ENCODE measurements at places on chromosomes 5 and 9. TPM values are rescaled to one million over a fixed set of nuclear protein-coding genes. Genes with fewer than 3 reads are reported as not detected.

Gene CKMT2
- total RNA-seq: not detected

Gene GPX8
- total RNA-seq: not detected

GRCh38 chr5:117623042-117623805 lies 1048.6 kb upstream of the SEMA6A start:
- no peak overlapping the region for H3K27ac ChIP-seq
- H3K4me3 ChIP-seq: no peak overlapping the region
- no peak for DNase-seq
- H3K36me3 ChIP-seq: no peaks in the 10 kb centered on the region
- H3K4me1 ChIP-seq: no peaks in the 10 kb centered on the region
- no peaks in the 10 kb centered on the region for H3K27me3 ChIP-seq

DNA sequence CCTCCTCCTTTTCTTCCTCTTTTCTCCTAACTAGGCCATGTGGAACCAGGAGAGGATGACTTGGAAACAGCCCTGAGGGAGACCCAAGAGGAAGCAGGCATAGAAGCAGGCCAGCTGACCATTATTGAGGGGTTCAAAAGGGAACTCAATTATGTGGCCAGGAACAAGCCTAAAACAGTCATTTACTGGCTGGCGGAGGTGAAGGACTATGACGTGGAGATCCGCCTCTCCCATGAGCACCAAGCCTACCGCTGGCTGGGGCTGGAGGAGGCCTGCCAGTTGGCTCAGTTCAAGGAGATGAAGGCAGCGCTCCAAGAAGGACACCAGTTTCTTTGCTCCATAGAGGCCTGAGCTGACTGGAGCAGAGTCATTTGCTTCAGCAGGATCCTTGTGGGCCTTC lies 13.7 kb downstream of the NUDT2 start:
- H3K36me3 ChIP-seq: peaks cover 5% of the 10 kb centered on the region
- H3K4me3 ChIP-seq: no peak overlapping the region
- peaks cover 2% of the 10 kb centered on the region for H3K4me1 ChIP-seq
- no peak overlapping the region for H3K27ac ChIP-seq
- H3K27me3 ChIP-seq: no peaks in the 10 kb centered on the region

DNA sequence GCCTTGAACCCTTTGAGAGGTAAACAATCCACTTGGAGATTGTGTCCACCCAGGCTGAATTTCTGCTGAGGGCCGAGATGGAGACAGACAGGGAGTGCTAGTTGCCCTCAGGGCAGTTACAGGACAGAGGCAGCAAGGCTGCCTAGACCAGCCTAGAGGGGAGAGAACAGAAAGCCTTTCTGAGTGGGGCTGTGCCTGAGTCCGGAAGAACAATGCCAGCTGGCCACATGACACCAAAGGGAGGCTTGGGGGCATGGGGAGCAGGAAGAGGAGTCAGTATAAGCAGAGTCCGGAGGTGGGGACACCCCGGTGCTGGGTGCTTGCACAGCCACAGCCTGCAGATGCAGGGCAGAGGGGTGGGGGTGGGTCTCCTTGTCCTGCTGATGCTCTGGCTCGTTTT lies 145.7 kb downstream of the CFAP90 start:
- H3K4me3 ChIP-seq: no peak overlapping the region
- no peak overlapping the region for H3K27ac ChIP-seq
- no peaks in the 10 kb centered on the region for H3K36me3 ChIP-seq
- DNase-seq: no peak
- H3K27me3 ChIP-seq: no peaks in the 10 kb centered on the region

GRCh38 chr9:16223074-16223871 lies 647.2 kb downstream of the BNC2 start:
- DNase-seq: no peak
- H3K27me3 ChIP-seq: no peaks in the 10 kb centered on the region
- H3K36me3 ChIP-seq: no peaks in the 10 kb centered on the region
- H3K27ac ChIP-seq: no peak overlapping the region
- H3K4me3 ChIP-seq: no peak overlapping the region
- H3K4me1 ChIP-seq: no peaks in the 10 kb centered on the region

GRCh38 chr5:177314376-177315342 lies 3.0 kb upstream of the MXD3 start:
- no peak overlapping the region for H3K27ac ChIP-seq
- peaks cover 14% of the 10 kb centered on the region for H3K36me3 ChIP-seq
- no peaks in the 10 kb centered on the region for H3K27me3 ChIP-seq
- H3K4me1 ChIP-seq: peaks cover 31% of the 10 kb centered on the region

Gene DMRT2
- total RNA-seq: not detected

DNA sequence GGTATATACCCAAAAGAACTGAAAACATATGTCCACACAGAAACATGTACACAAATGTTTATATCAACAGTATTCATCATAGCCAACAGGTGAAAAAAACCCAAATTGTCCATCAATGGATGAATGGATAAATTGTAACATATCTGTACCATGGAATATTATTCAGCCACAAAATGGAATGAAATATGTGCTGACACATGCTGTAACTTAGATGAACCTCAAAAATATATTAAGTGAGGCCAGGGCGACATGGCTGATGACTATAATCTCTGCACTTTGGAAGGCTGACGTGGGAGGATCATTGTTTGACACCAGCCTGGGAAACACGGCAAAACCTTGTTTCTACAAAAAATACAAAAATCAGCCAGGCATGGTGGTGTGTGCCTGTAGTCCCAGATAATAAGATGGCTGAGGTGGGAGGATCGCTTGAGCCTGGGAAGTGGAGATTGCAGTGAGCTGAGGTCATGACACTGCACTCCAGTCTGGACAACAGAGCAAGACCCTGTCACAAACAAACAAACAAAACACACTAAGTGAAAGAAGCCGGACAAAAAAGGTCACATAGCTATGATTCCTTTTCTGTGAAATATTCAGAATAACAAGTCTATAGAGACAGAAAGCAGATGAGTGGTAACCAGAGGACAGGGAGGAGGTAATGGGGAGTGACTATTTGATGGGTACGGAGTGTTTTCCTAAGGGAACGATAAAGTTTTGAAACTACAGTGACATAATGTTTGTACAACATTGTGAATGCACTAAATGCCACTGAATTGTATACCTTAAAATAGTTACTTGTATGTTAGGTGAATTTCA lies 11.4 kb downstream of the KYAT1 start:
- H3K36me3 ChIP-seq: peaks cover 2% of the 10 kb centered on the region
- no peak overlapping the region for H3K4me3 ChIP-seq
- no peak overlapping the region for H3K27ac ChIP-seq
- DNase-seq: no peak

DNA sequence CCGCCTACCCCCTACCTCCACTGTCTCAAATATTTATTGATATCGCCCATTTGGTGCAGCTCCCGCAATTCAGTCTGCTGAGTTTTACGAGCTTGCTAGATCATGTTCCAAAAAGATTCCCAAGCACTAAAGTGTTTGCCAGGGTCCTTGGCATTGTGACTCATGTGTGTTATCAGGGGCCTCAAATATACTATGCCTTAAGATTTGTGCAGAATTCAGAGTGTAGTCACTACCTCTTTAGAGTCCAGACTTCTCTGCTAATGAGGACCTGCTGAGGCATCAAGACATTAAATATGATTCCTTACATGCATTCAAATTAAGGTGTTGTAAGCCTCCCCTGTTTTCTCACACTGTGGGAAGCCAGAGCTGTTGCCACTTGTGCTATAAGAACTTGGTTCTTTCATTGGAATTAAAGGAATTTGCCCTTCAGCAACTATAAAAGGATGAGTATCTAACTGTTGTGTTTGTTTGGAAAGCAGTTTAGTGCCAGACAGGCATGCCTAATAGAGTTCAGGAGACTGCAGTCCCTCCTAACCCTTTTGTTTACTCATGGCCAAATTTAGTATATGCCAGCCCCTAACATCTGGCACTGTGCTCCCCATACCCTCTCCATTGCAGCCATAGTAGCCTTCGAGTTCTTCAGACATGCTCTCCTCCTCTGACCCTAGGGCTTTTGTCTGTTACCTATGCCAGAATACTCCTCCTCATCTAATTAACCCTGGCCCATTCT lies 316.4 kb downstream of the NR3C1 start:
- peaks cover 6% of the 10 kb centered on the region for H3K36me3 ChIP-seq
- no peak for DNase-seq
- H3K4me1 ChIP-seq: no peaks in the 10 kb centered on the region
- no peak overlapping the region for H3K27ac ChIP-seq

GRCh38 chr5:7714119-7714518 lies 136.8 kb downstream of the CFAP90 start:
- no peak for DNase-seq
- H3K36me3 ChIP-seq: no peaks in the 10 kb centered on the region
- H3K4me3 ChIP-seq: no peak overlapping the region
- H3K4me1 ChIP-seq: no peaks in the 10 kb centered on the region
- no peaks in the 10 kb centered on the region for H3K27me3 ChIP-seq

DNA sequence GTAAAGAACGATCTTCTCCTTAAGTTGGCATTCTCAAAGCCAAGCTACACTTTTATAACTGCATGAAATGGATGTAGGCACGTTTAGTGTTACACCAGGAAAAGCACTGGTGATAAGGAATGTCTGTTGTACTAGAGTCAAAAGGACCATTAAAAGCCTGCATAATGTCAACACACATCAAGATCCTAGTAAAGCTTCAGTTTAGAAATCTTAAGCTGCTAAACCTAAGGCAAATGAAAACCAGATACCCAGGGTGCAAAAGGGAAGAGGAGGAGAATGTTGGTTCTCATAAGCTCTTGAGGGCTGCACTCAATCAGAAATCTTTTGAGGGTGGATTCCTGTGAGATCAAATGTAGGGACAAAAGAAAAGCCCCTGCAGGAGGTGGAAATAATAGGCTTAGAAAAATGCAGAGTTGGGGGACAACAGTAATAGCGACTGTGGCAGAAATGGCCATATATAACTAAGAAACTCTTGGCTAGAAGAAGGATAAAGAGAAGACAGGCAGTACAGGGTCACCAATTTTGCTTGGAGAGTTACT lies 148.2 kb downstream of the FBXL17 start:
- H3K4me1 ChIP-seq: no peaks in the 10 kb centered on the region
- DNase-seq: no peak
- H3K27me3 ChIP-seq: no peaks in the 10 kb centered on the region
- peaks cover 10% of the 10 kb centered on the region for H3K36me3 ChIP-seq
